ENCODE measurements at places on chromosomes 6 and 20. TPM values are rescaled to one million over a fixed set of nuclear protein-coding genes. Genes with fewer than 3 reads are reported as not detected.

The HDGFL1 gene
- not detected for total RNA-seq

The B3GALT4 gene
- 2.3 TPM for total RNA-seq

The BPIFB1 gene
- total RNA-seq: not detected

The PAX1 gene
- total RNA-seq: not detected

The POU5F1 gene
- not detected for total RNA-seq

The ZNF311 gene
- total RNA-seq: 1.8 TPM

The CDH22 gene
- total RNA-seq: not detected

The BANF2 gene
- total RNA-seq: not detected

The MLN gene
- not detected for total RNA-seq

The IL17A gene
- total RNA-seq: not detected

The NNAT gene
- 0.47 TPM for total RNA-seq

The WFDC2 gene
- total RNA-seq: not detected

The DNAH8 gene
- total RNA-seq: not detected

The IDH3B gene
- total RNA-seq: 70.8 TPM

The CCN2 gene
- 203 TPM for total RNA-seq

The ZBTB46 gene
- total RNA-seq: 3.4 TPM

The SDC4 gene
- total RNA-seq: 48.1 TPM

The CGA gene
- total RNA-seq: not detected
